Activated naive CD4-positive, alpha-beta T cell treated with anti-CD3 and anti-CD28 coated beads, Interleukin-2, amount 50 U/mL, for 16 hours (primary cell): ENCODE measurements at places on chromosomes 1 and 21.

DNA sequence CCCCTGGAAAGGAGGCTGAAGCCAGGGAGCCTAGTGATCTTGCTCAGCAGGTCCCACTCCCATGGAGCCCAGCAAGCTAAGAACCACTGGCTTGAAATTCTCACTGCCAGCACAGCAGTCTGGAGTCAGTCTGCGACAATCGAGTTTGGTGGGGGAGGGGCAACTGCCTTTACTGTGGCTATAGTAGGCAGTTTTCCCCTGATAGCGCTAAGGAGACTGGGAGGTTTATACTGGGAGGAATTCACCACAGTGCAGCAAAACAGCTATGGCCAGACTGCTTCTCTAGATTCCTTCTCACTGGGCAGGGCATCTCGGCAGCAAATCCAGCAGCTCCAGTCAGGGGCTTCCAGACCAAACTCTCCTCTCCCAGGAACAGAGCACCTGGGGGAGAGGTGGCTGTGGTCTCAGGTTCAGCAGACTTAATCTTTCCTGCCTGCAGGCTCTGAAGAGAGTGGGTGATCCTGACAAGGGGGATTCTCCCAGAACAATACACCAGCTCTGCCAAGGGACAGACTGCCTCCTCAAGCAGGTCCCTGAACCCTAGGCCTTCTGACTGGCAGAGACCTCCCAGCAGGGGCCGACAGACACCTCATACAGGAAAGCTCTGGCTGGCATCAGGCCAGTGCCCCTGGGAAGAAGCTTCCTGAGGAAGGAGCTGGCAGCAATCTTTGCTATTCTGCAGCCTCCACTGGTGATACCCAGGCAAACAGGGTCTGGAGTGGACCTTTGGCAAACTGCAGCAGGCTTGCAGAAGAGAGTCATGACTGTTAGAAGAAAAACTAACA lies 548.5 kb upstream of the NEGR1 start:
- no peak for DNase-seq

DNA sequence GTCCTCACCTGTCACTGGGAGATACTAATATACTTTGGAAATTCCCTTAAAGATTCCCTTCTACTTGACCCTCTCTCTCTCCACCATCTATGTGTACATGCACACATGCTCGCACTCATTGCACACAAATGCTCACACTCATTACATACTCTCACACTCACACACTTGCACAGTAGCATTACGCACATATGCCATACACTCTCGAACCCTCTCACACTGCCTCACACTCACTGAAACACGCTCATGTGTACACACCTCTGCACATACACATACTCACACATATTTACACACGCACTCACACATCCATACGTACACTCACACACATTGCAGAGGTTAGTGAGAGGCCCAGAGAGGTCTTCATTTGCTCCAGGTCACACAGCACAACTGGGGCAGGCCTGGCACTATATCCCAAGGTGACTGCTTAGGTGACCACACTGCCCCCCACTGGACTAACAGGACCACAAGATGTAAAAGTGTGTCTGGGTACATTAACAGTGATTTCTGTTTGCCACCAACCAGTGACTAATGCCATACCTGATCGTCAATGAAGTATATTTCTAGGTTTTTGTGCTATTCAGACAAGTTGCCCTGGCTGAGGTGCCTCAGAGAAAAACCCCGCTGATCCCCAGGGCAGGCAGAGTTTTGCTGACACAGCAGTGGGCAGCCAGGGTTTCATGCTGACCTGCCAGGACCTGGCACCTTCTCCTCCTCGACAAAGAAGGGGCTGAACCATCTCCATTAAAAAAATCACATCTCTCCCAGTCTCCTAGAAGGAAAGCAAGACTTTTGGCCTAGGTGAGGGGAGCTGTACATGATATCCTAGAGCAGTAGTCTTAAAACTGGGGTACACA lies 28.5 kb upstream of the CAMK1G start:
- DNase-seq: no peak

DNA sequence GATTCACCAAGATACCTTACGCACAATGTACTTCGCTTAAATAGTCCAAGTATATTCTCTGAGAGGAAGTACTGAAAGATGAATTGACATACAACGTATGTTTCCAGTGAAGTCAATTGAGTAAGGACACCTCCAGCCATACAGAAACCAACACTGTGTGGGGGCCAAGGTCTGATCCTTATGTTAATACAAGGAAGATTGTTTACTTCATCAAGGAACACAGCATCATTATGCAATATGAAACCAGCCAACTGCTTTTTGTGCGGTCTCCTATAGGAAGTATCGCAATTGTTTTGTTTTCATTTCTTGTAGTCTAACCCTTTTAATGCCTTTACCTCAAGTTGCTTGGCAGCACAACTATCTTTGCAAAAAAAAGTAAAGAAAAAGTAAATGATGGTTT lies 28.2 kb upstream of the TEKT2 start:
- no peak for DNase-seq

GRCh38 chr1:112686417-112686816 lies 12.0 kb downstream of the MOV10 start:
- no peak for DNase-seq

- no peak for DNase-seq
These were observed 2.2 kb upstream of the KRTAP10-4 start for GRCh38 chr21:44571296-44571695.

DNA sequence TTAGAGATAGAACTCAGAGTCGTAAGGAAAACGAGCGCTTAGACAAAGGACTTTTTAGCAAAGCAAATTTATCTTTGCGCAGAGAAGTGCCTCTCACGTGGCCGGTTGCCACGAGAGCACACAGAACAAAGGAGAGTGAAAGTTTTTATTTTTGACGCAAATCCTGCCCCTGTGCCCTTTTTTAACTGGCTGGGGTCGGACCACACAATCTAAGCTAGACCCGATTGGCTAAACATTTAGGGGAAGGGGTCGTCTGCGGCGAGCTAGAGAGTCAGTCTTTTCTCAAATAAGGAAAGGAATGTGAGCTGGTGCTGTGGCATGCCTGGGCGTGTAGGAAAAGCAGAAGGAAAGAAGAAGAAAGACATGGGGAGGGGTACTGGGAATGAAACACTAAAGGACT lies 2.4 kb downstream of the KRTAP10-2 start:
- no peak for DNase-seq

- DNase-seq: no peak
These were observed 16.6 kb upstream of the CCDC181 start for GRCh38 chr1:169443923-169444322.

GRCh38 chr1:38614861-38615260 lies 244.7 kb downstream of the RRAGC start:
- DNase-seq: no peak

- no peak for DNase-seq
These were observed 49.1 kb downstream of the GLIS1 start for GRCh38 chr1:53689736-53690326.

DNA sequence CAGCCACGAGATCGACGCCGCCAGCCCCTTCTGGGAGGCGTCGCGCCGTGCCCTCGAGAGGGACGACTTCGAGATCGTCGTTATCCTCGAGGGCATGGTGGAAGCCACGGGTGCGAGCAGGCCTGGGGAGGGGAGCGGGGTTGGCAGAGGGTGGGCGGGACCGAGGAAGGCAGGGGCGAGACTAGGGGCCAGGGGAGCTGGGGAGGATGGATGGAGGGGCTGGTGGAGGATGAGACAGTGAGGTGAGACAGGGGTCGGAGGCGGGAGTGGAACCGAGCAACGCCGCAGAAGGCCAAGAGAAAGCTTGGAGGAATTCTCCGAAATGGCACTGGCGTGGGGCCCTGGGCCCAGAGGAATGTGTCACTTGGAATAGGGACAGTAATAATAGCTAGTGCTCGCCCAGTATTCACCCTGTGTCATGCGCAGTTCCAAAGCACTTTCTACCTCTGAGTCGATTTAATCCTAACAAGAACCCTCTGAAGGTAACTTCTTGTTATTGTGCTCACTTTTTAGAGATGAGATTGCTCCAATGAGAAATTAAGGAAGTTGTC lies 3.5 kb downstream of the KCNJ9 start:
- no peak for DNase-seq

DNA sequence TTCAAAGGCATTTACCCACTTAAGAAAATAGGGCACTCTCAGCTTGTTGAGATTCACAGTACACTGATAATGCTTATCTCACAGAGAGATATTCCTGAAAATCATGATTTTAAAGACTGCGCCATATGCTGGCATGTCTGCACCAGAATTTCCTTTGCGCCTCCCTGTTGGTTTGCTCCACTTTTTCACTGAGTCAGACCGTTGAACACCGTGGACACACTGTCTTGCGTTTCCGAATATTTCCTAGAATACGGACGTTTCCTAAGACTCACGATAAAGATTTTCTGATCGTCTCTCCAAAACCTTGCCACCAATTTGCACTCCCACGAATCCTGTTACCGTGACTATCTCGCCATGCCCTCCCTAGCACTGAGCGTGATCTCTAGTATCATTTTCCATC lies 497 bp upstream of the C1orf115 start:
- no peak for DNase-seq

- no peak for DNase-seq
These were observed 12.3 kb upstream of the SLC30A10 start for GRCh38 chr1:219940707-219941106.
